Karpas-422 (cell line): ENCODE measurements at places on chromosomes 11 and 22. TPM values are rescaled to one million over a fixed set of nuclear protein-coding genes. Genes with fewer than 3 reads are reported as not detected.

GRCh38 chr11:63536669-63537292, at the start of gene PLAAT4:
PLAAT4 (plus strand) TSS chr11:63536808; CDS start chr11:63536869, 61 bp downstream.
- H3K36me3 ChIP-seq: no peaks in the 10 kb centered on the region
- no peaks in the 10 kb centered on the region for H3K27me3 ChIP-seq
- DNase-seq: no peak

IL10RA gene
- 25.5 and 49.8 TPM in 2 replicates for total RNA-seq

GNG3 gene
- total RNA-seq: not detected in 2 replicates

HPS5 gene
- 31.2 and 44.2 TPM in 2 replicates for total RNA-seq

B3GAT1 gene
- not detected in 2 replicates for total RNA-seq

DNA sequence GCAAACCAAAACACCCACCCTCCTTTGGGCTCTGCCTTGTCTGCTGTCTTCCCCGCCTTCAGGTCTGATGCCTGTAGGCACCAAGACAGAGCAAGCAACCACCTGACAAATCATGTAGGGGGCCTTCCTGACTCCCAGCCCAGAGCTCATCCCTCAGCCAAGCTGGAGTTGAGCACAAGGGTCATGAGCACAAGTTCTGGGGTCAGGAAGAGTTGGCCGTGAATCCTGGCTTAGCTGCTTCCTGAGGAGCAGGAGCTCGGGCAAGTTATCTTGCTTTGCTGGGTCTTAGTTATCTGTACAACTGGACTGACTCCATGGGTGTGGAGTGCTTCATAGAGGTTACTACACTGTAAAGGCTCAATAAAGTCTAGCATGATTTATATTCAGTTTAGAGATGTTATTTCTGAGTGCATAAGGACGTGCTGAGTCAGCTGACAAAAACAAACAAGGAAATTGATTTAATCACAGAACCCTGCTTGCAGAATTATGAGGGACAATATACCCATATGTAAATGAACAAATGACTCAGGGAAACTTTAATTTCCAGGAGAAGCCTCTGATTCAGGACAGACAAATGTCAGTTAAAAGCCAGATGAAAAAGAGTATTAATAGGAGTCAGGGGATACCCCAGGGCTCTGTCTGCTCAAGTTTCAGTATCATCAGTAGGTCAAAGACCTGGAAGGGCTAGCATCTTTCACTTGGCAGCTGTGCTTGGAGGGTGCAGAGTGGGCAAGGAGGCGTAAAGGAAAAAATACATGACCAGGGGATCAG, 15.0 kb upstream of the APOA1 start:
- no peak for DNase-seq
- H3K36me3 ChIP-seq: no peaks in the 10 kb centered on the region
- no peak overlapping the region for H3K27ac ChIP-seq

GRCh38 chr11:125272821-125273220, 108.3 kb downstream of the PKNOX2 start:
- DNase-seq: no peak
- no peaks in the 10 kb centered on the region for H3K27me3 ChIP-seq
- no peaks in the 10 kb centered on the region for H3K4me1 ChIP-seq

PKP3 gene
- total RNA-seq: 0.76 TPM in 1 of 2 replicates, not detected in the other

CAPN5 gene
- total RNA-seq: 0.07 and 0.54 TPM in 2 replicates

- no peaks in the 10 kb centered on the region for H3K27me3 ChIP-seq
- H3K27ac ChIP-seq: no peak overlapping the region
- no peak for DNase-seq
- H3K4me1 ChIP-seq: no peaks in the 10 kb centered on the region
- H3K4me3 ChIP-seq: no peak overlapping the region
Measured at GRCh38 chr11:42473106-42473505, 838.7 kb upstream of the API5 start.

DNA sequence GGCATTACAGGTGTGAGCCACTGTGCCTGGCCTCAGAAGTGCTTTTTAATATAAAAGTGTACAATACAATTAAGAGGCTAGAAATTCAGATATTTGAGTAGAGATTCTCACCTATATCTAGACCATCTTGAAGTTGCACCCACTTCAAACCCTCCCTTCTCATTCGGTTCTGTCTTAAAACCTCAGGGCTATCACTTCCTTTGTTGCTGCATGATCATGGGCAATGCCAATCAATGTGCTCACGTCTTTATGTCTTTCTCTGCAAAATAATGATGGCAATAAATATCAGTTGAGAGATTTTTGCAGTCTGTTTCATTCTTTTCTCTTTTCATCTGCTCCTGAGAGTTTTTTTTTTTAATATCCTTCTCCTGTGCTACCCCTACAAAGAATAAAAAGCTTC, 9.3 kb upstream of the NUP160 start:
- H3K4me1 ChIP-seq: peaks cover 75% of the 10 kb centered on the region
- H3K4me3 ChIP-seq: peak overlapping the region; percentile 15; the same call in 1 of the 2 replicates
- H3K27ac ChIP-seq: peak overlapping the region; percentile 97
- no peaks in the 10 kb centered on the region for H3K27me3 ChIP-seq
- no peaks in the 10 kb centered on the region for H3K36me3 ChIP-seq

OR51F2 gene
- total RNA-seq: not detected in 2 replicates

TESMIN gene
- total RNA-seq: 0.36 TPM in 1 of 2 replicates, not detected in the other

POU2AF1 gene
- total RNA-seq: 803 and 894 TPM in 2 replicates

ALKBH3 gene
- total RNA-seq: not detected in 2 replicates

GRIK4 gene
- total RNA-seq: not detected in 2 replicates

DNA sequence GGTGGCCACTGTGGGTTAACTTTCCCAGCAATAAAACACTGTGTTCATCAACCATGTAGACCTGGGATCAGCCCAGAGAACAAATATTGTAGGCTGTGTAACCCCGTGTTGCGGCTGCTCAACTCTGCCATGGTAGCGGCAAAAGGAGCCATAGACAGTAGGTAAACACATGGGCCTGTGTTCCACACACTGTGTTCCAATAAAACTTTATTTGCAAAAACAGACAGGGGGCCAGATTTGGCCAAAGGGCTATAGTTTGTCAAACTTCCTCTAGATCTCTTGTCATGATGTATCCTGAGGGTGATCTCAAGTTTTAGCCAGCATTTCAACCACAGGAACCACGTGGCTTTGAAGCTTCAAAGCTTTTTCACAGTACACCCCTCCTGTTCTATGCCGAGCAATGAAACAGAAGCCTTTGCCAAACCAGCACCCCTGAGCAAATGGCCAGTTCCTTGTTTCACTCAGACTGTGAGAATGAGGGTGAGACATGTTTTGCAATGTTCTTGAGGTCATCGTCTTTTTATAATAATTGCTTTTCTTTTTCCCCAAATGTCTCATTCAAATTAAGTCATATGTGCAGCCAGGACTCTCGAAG, 49.9 kb upstream of the FADD start:
- H3K36me3 ChIP-seq: no peaks in the 10 kb centered on the region
- H3K27me3 ChIP-seq: no peaks in the 10 kb centered on the region
- no peak overlapping the region for H3K27ac ChIP-seq
- no peak for DNase-seq
- H3K4me1 ChIP-seq: no peaks in the 10 kb centered on the region

DNA sequence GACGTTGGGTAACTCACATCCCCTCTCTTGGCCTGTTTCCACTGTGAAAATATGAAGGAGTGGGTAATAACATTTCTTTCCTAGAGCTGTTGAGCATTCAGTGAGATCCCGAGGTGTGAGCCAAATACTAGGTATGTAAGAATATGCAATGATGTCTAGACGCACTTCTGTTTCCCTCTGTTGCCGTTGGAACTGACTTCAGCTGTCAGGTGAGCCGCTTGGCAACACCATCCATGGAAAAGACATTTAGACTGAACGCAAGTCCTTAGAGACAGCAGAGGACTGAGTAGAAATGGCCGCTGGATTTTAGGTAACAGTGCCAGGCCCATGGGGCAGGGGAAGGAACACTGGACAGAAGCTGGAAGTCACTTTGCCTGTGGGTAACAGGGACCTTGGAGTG, 29.5 kb upstream of the SHANK2 start:
- H3K36me3 ChIP-seq: no peaks in the 10 kb centered on the region
- H3K4me1 ChIP-seq: no peaks in the 10 kb centered on the region
- no peaks in the 10 kb centered on the region for H3K27me3 ChIP-seq
- no peak overlapping the region for H3K27ac ChIP-seq
- no peak overlapping the region for H3K4me3 ChIP-seq

- H3K4me1 ChIP-seq: peaks cover 13% of the 10 kb centered on the region
- H3K36me3 ChIP-seq: no peaks in the 10 kb centered on the region
- DNase-seq: no peak
- H3K27me3 ChIP-seq: no peaks in the 10 kb centered on the region
- H3K4me3 ChIP-seq: no peak overlapping the region
Measured at GRCh38 chr11:10927538-10927937, 69.7 kb upstream of the ZBED5 start.

ARL2 gene
- total RNA-seq: 28.9 and 44.4 TPM in 2 replicates

- H3K27ac ChIP-seq: no peak overlapping the region
- H3K36me3 ChIP-seq: no peaks in the 10 kb centered on the region
- H3K4me3 ChIP-seq: no peak overlapping the region
- DNase-seq: no peak
Measured at GRCh38 chr11:64642871-64643255, 51.8 kb downstream of the SLC22A12 start.

DNA sequence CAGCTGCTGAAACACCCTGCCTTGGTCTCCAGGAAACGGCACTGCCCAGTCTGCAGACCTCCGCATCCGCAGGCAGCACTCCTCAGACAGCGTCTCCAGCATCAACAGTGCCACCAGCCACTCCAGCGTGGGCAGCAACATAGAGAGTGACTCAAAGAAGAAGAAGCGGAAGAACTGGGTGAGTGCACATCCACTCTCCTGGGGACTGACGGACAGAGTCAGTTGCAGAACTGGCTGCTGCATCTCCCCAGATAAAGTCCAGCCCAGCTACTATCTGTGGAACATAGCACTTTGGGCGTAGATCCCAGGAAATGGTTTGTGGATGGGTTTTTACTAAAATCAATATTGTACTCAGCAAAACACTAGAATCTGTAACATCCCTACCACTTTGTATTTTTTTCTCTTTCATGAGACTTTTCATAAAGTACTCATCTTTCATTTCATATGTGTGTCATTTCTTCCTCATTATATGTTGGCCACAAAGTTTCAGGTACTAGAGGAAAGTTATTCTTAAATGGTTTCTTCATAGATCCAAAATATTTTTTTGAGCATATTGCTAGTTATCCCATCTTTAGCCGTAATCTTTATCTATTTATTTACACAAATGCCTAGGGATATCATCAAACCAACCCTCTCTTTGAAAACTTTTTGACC, 80.1 kb downstream of the DBX1 start:
- peaks cover 20% of the 10 kb centered on the region for H3K4me1 ChIP-seq
- no peaks in the 10 kb centered on the region for H3K36me3 ChIP-seq
- H3K27me3 ChIP-seq: no peaks in the 10 kb centered on the region; the same call in 1 of the 2 replicates
- no peak overlapping the region for H3K4me3 ChIP-seq
- H3K27ac ChIP-seq: no peak overlapping the region

DNA sequence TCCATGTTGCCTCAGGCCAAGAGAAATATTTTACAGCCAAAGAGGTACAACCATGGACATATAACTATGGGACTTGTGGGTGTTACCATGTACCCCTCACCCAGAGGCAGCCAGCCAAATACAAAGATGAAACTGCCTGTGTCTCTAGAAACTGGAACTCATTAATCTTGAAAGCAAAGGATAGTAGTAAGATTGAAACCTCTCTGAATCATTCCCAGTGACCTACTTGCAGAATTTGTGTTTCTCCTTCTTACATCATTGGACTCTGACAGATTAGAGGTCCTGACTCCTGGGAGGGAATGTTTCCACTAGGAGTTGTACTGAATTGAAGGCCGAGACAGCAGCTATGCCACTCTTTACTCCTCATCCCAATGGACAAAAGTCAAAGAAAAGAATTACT, 257.4 kb upstream of the UBASH3B start:
- H3K27ac ChIP-seq: no peak overlapping the region
- H3K27me3 ChIP-seq: no peaks in the 10 kb centered on the region
- no peaks in the 10 kb centered on the region for H3K4me1 ChIP-seq
- no peak for DNase-seq
- no peak overlapping the region for H3K4me3 ChIP-seq

- no peak overlapping the region for H3K4me3 ChIP-seq
- no peak overlapping the region for H3K27ac ChIP-seq
- H3K27me3 ChIP-seq: no peaks in the 10 kb centered on the region
- no peak for DNase-seq
Measured at GRCh38 chr11:18392434-18393321, 1.7 kb upstream of the LDHA start.

DNA sequence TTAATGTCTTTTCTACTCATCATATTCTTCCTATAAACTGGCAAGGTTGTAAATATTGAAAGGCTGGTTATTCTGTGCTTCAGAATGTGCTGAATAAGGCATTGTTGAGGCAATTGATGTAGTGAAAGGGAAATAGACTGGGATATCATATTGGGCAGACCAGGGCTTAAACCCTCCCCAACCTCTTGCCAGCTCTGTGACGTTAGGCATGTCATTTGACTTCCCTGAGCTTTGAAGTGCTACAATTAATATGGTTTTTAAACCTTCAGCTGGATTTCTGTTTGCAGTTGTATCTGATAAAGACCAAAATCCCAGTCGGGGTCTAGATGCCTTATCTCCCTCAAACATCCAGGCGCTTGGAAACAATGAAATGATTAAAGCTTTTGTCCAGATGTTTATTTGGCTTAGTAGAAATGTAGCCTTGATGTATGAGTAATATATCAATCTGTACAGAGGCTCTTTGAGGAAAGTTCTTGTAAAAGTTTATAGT, 208.1 kb downstream of the DBX1 start:
- H3K27me3 ChIP-seq: no peaks in the 10 kb centered on the region
- H3K4me3 ChIP-seq: no peak overlapping the region
- no peaks in the 10 kb centered on the region for H3K36me3 ChIP-seq
- DNase-seq: no peak

GRCh38 chr11:78941226-78941851, 366.7 kb upstream of the NARS2 start:
- H3K27me3 ChIP-seq: no peaks in the 10 kb centered on the region
- no peak overlapping the region for H3K27ac ChIP-seq
- no peak overlapping the region for H3K4me3 ChIP-seq

DNA sequence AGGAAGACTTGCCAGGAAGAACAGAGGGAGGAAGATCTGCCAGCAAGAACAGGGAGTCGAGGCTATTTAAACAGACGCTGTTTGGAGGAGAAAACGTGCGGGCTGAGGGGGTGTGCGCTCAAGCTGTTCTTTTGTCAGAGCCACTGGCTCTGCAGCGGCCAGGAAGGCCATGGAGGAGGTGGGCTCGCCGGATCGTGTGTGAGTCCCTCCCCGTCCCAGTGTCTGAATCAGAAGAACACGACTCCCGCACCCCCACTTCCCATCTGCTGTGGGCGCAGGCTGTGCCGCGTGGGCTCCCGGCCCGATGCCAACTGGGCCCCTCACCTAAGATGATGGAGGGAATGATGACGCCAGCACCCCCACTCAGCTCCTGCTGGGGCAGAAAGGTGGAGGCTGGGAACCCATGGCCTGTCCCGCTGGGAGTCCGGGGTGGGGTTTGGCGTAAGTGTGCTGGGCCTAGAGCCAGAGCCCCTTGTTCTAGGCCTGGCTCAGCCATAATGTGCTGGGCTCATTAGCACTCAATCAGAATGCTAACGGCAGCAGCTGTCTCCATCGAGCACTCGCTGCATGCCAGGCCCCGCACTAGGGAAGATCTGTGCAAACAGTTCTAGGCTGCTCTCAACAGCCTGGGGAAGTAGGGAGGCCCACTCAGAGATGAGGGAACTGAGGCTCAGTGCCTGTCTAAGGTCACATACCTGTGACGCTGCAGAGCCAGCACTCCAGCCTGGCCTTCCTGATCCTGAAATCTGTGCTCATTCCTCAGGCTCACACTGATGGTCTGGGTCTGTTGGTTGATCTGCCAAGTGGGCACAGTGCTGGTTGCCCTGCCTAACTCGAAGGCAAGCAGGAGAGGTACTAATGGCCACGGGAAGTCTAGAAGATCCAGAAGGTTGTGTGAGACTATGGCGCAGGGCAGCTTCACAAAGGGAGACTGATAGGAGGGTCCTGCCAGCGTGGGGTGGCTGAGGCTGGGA, 11.5 kb downstream of the NPTXR start:
- no peaks in the 10 kb centered on the region for H3K4me1 ChIP-seq
- H3K27me3 ChIP-seq: no peaks in the 10 kb centered on the region
- no peak overlapping the region for H3K4me3 ChIP-seq
- DNase-seq: no peak
- no peak overlapping the region for H3K27ac ChIP-seq
